ENCODE measurements at places on chromosomes 11 and 22. TPM values are rescaled to one million over a fixed set of nuclear protein-coding genes. Genes with fewer than 3 reads are reported as not detected.

- DNase-seq, result no peak
- no peaks in the 10 kb centered on the region for H3K4me1 ChIP-seq
Measured at GRCh38 chr22:28012832-28013460, 93.9 kb upstream of the PITPNB start.

The OVOL1 gene
- total RNA-seq, result not detected

The POU2AF2 gene
- total RNA-seq, result not detected

DNA sequence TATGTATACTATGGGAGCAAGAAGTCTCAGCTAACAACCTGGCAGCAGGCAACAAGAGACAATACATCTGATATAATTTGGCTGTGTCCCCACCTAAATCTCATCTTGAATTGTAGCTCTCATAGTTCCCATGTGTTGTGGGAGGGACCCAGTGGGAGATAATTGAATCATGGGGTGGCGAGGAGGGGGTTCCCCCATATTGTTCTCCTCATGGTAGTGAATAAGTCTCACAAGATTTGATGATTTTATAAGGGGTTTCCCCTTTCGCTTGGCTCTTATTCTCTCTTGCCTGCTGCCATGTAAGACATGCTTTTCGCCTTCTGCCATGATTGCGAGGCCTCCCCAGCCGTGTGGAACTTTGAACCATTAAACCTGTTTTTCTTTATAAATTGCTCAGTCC lies 6.2 kb downstream of the DNAJC24 start:
- H3K27me3 ChIP-seq, result no peaks in the 10 kb centered on the region
- peaks cover 7% of the 10 kb centered on the region for H3K4me1 ChIP-seq
- no peak for DNase-seq

GRCh38 chr11:112537026-112537425 lies 276.4 kb upstream of the PLET1 start:
- DNase-seq, result no peak
- no peaks in the 10 kb centered on the region for H3K27me3 ChIP-seq
- no peak overlapping the region for H3K4me3 ChIP-seq
- H3K36me3 ChIP-seq, result no peaks in the 10 kb centered on the region
- peaks cover 31% of the 10 kb centered on the region for H3K4me1 ChIP-seq

The ABCC8 gene
- not detected for total RNA-seq

GRCh38 chr11:44199816-44200215 lies 104.3 kb downstream of the EXT2 start:
- no peak overlapping the region for H3K4me3 ChIP-seq
- peaks cover 8% of the 10 kb centered on the region for H3K36me3 ChIP-seq
- DNase-seq, result no peak
- peaks cover 17% of the 10 kb centered on the region for H3K4me1 ChIP-seq
- H3K27me3 ChIP-seq, result no peaks in the 10 kb centered on the region

The CRYBA4 gene
- total RNA-seq, result not detected

GRCh38 chr22:17359501-17359900 lies 9.8 kb upstream of the CECR2 start:
- H3K36me3 ChIP-seq, result no peaks in the 10 kb centered on the region
- H3K4me3 ChIP-seq, result no peak overlapping the region
- no peak for DNase-seq
- H3K27ac ChIP-seq, result no peak overlapping the region

DNA sequence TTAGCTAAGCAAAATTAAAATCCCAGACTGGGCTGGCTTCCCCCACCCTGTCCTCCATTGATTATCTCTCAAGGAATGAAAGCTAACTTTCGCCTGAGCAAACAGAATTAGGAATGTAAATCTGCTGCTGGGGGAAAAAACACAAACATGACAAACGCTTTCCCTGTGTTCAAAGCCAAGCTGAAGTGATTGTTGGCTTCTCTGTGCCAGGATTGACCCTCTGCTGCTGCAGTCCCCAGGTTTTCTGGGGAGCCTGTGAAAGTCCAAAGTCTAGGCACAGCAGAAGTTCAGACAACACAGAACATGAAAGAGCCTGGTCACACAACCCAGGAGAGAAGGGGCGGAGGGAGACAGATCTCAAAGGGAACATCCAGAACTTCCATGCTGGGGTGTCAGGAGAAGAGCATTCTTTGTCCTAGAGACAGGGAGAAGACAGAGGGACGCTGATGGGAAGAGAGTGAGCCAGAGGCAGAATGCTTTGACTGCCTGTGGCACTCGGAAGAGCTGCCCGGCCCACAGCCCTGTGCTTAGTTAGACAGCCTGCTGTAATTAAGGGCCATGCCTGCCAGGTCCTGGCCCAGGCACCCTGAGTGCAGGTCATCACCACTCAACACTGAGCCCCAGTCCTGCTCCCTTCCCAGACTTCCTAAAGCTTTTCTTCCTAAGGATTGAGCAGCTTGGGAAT lies 6.9 kb downstream of the PATZ1 start:
- H3K4me1 ChIP-seq, result peaks cover 24% of the 10 kb centered on the region
- H3K27me3 ChIP-seq, result no peaks in the 10 kb centered on the region
- no peak overlapping the region for H3K4me3 ChIP-seq
- peak overlapping the region; percentile 43 for H3K27ac ChIP-seq
- H3K36me3 ChIP-seq, result peaks cover 57% of the 10 kb centered on the region
- DNase-seq, result no peak

DNA sequence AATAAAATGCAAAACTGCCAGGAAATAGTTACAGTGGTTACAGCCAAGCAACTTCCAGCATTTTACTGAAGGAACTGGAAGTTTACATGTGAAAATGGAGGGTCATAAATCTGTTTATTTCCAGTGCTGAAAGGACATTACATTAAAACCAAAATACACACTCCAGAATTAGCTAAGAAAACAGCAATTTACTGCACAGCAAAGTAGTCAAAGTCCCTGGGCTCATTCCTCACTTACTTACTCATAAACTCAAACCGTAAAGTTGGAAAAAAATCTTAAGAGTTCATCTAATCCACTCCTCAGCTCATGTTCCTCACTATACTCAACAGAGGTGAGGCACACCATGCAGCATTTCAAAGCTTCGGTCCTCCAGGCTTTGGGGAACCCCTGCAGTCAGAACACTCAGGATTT lies 17.4 kb downstream of the CTSC start:
- H3K4me1 ChIP-seq, result peaks cover 22% of the 10 kb centered on the region
- DNase-seq, result peak; percentile 25
- H3K36me3 ChIP-seq, result peaks cover 12% of the 10 kb centered on the region
- H3K27me3 ChIP-seq, result no peaks in the 10 kb centered on the region
- no peak overlapping the region for H3K4me3 ChIP-seq
- H3K27ac ChIP-seq, result no peak overlapping the region

The OR51I1 gene
- not detected for total RNA-seq

DNA sequence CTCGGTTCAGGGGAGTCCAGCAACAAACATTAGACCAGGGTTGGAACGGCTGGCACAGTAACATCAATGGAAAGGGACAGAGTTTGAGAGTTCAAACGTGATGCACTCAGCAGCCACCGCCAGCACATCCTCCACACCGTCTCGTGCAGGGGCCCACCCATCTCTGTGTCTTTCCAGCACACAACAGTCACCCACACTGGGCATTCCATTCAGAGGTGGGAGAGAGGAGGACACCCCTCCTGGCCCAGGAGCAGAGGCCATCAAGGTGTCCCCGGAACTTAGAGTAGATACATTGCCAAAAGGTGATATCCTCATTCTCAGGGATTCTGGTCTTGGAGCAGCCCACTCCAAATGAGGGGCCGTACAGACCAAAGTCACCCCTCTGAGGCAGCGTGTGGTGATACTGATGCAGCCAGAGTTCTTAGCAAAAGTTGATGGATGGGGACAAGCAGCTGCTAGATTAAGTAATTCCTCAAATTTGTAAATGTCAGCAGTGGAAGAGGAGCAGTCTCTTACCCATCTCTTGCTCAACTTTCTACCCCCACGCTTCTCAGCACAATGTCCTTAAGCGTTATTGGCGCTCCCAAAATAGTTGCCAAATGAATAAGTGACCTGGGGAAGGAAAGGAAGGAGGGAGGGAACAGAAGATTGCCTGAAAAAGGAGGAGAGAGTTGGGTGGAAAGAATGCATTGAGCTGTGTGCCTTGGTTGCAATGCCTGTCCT lies 5.5 kb downstream of the SNAP29 start:
- DNase-seq, result no peak
- H3K36me3 ChIP-seq, result no peaks in the 10 kb centered on the region
- H3K27me3 ChIP-seq, result no peaks in the 10 kb centered on the region

The PATE4 gene
- not detected for total RNA-seq

DNA sequence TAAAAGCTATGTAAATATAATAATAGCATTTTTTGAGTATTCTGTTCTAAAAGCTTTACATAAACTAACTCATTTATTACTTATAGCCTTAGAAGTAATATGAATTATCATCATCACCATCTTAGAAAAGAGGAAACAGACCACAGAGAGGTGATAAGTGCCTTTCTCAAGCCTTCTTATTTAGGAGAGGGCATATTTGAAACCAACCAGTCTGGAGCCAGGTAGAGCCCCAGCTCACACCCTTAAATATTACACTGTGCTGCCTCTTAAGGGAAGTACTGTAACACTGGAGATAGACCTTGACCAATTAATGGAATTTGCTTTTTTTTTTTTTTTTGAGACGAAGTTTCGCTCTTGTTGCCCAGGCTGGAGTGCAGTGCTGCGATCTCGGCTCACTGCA lies 2.3 kb downstream of the BCO2 start:
- peaks cover 12% of the 10 kb centered on the region for H3K4me1 ChIP-seq
- H3K4me3 ChIP-seq, result no peak overlapping the region
- no peaks in the 10 kb centered on the region for H3K36me3 ChIP-seq
- H3K27ac ChIP-seq, result no peak overlapping the region
- no peaks in the 10 kb centered on the region for H3K27me3 ChIP-seq
- DNase-seq, result no peak
